ENCODE measurements at places on chromosomes 13 and 19.

- no peak for DNase-seq
These were observed 695.6 kb downstream of the PCDH9 start for GRCh38 chr13:66534561-66534960.

DNA sequence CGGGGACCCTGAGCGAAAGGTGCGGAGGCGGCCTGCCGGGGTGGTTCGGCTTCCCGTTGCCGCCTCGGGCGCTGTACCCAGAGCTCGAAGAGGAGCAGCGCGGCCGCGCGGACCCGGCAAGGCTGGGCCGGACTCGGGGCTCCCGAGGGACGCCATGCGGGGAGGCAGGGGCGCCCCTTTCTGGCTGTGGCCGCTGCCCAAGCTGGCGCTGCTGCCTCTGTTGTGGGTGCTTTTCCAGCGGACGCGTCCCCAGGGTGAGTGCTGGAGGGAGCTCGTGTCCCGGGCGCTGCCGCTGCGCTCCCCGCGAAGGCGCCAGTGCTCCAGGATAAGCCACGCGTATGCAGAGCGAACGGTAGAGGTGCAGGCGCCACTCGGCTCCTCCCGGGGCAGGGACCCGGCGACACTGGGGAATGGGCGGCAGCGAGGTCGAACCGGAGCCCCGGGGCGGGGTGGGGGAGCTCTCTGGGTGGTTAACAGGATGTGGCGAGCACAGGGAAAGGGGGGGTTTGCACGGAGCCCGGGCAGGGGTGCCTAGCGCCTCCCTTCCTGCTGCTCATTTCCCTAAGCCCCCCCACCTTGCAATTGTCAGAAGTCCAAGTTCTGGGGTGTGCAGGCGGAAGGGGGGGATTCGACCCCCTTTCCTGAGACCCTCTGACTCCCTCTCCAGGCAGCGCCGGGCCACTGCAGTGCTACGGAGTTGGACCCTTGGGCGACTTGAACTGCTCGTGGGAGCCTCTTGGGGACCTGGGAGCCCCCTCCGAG, at the start of gene IL27RA:
Gene IL27RA, plus strand, starts transcription at position 44 of the 762 bp plus-strand sequence. Its CDS starts 111 bp downstream, at position 155.
- DNase-seq = peak; percentile 80

GRCh38 chr13:46296115-46296822, 84.5 kb downstream of the LRRC63 start:
- DNase-seq = no peak

- no peak for DNase-seq
These were observed 90.9 kb downstream of the TEX29 start for GRCh38 chr13:111411151-111411858.

GRCh38 chr19:4415352-4415751, 12.9 kb downstream of the CHAF1A start:
- no peak for DNase-seq

DNA sequence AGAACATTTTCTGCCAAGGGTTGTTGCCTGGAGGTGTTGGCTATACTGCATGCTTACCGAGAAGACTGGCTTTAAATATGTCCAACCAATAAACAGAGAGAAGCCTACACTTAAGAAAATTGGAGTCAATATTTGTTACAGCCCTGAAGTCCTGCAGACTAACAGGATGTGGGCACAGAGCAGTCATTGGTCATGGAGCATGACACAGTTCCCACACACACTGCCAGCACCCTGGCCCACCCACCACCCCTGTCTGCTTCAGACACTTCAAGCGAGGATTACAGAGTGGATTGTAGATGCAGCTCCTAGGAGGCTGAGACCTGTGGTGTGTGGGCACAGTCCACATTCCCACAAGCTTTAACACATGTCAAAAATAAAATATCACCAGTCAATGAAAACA, 21.0 kb upstream of the SERP2 start:
- no peak for DNase-seq

- DNase-seq = no peak
These were observed 276.4 kb downstream of the LHFPL6 start for GRCh38 chr13:39326469-39327171.

- no peak for DNase-seq
These were observed 1.2 kb downstream of the LPAR2 start for GRCh38 chr19:19626516-19627472.

DNA sequence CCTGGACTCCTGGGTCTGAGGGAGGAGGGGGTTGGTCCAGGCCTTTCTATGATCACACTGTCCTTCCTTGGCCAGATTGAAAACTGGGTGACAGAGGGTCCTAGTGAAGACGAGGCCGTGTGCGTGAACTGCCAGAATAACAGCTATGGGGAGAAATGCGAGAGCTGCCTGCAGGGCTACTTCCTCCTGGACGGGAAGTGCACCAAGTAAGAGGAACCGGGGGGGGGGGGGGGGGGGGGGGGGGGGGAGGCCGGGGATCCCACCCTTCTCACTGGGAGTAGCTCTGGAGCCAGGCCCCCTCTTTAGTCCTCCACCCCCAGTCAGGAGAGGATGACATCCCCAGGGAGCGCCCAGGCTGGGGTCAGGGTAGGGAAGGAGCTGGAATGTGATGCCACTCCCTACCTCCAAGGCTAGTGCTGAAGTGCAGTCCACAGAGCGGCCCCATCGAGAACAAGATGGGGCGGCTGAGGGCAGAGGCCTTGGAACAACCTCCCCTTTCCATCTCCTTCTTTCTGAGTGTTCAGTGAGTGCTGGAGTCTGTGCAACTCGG, 19.4 kb downstream of the CNFN start:
- DNase-seq = no peak

DNA sequence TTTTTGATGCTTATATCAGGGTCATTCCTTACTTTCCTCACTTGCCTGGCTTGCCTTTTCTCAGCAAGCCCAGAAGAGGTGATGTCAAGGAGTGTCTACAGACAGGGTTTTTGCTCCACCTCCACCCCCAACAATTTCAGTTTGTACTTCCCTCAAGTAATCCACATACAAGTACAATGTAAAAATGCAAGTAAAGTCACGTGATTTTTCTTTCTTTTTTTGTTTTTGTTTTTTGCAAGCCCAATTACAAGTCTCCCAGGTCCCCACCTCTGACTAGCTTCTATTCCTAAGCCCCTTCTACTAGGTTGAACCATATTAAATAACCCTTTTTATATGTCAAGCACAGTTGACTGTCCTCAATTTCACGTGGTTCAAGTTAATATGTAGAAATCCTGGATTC, 579.6 kb downstream of the DIAPH3 start:
- DNase-seq = no peak

DNA sequence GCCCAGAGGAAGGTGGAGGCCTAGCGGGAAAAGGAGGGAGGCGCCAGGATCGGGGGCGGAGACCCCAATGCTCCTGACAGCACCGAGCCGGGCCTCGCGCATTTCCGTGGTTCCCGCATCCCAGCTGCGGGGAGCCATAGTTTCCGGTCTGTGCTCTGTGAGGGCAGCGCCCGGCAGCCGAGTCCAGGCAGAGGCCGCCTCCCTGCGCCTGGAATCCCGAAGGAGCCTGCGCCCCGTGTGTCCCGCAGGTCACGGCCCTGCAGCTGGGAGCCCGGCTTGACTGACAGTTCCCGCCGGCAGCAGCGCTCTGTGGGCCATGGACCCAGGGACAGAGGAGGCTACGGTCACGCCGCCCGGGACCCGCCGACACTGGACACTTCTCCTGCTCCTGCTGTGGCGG, 74.6 kb upstream of the C13orf46 start:
- DNase-seq = peak; percentile 50

- no peak for DNase-seq
These were observed 19.5 kb downstream of the N4BP2L1 start for GRCh38 chr13:32408296-32409000.

DNA sequence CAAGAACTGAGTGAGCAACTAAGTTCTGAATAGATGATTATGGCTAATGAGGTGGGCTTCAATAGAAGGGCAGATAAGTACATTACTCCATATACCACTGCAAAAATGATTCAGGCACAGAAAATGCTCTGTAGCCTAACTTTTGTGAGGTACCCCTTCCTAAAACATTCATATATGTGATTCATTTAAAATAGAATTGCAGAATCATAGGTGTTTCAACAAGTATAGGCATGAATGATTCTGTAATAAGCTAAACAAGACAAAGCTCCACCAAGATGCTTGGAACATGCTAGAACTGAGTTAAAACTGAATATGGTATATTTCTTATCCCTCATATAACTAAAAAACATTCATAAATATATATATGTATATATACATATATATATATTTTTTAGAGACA, 12.1 kb downstream of the KBTBD7 start:
- DNase-seq = no peak

- DNase-seq = no peak
These were observed 6.9 kb upstream of the JUNB start for GRCh38 chr19:12784394-12784870.

DNA sequence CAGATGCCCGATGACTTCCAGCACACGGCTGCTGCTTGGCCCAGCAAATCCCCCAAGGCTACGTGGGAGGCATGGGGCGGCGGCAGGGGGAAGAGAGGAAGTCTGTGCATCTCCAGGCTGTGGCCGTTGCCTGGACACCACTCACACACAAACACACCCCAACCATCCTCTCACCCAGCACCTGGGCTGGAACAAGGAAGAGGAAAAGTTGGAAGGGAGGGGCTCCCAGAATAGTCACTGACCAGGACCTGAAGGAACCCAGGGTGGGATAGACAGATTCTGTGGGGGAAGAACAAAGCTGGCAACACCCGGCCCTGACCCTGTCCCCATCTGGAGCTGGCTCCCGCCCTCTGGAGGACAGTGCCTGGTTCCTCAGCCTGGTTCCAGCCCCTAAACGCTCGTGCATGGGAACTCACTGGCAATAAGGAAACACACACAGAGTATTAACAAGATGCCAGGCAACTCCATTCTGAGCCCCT, 11.2 kb downstream of the PPP6R1 start:
- no peak for DNase-seq

DNA sequence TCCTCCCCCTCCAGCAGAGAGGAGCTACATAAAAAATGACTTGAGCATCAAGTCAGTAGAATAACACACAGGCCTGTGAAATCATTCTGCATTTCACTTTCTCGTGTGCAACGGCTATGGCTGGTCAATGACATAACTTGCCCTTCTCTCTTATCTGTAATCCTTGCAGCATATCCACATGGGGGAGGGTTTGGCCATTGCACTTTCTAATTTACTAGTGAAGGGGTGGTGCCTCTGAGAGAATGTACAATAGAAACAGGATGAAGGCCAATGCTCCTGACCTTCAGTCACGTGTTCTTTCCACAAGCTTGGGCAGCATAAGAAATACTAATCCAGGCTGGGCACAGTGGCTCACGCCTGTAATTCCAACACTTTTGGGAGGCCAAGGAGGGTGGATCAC, 641.0 kb upstream of the ARGLU1 start:
- DNase-seq = no peak

- peak; percentile 14 for DNase-seq
These were observed 606 bp downstream of the ERCC5 start for GRCh38 chr13:102846261-102847015.

DNA sequence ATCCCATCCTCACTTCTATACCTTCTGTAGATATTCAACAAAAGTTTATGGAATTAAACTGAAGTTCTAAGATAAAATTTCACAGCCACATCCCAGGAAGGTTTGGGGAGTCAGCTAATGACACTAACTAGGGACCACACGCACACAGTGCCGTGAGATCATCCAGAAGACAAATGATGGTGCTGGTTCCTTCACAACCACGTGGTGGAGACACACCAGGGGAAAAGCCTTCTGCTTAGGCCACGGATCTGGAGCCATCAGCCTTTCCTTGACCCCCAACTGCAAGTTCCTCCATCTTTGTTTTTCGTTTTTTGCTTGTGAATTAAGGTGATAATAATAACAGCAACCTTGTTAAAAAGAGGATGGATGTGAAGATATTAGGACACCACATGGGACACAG, 241.6 kb upstream of the MAB21L1 start:
- DNase-seq = no peak

- peak; percentile 43 for DNase-seq
These were observed 160.4 kb upstream of the SGCG start for GRCh38 chr13:23020246-23020843.

DNA sequence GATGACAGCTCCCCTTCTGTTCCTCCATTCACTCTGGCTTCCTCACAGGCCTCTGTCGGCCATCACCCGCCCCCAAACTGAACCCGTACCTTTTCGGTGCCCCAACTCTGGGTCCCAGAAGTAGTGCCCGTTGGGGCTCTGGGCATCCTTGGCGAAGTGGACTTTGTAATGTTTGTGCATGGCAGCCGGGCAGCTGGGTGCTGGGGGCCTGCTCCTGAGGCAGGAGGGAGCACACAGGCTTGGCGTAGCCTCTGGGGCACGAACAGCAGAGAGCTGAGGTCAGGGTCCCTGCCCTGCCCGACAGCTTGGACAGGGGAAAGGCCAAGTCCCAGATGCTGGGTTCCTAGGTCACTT, 834 bp downstream of the NKPD1 start:
- no peak for DNase-seq

- no peak for DNase-seq
These were observed 2.9 kb upstream of the C2CD4C start for GRCh38 chr19:411723-412355.

DNA sequence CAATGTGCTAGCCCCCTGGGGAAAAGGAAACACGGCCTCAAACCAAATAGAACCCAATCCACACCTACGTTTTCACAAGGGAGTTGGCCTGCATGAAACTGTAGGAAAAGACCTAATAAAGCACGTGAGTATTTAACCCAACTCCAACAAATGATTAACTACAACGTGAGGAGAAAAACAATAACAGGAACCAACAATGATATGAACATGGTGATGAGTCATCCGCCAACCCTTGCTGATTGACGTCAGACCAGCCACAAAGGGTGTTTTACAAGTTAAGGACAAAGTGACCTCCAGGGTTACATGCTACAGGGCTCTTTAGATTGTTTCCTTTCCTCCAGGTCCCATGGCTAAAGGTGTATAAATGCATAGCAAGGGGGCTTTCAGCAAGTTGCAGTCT, 460.5 kb downstream of the COG6 start:
- DNase-seq = no peak

- DNase-seq = no peak
These were observed 5.0 kb downstream of the POGLUT2 start for GRCh38 chr13:102793611-102794355.

- peak; percentile 22 for DNase-seq
These were observed 68.4 kb downstream of the SPATA13 start for GRCh38 chr13:24228852-24229458.

- no peak for DNase-seq
These were observed 9.2 kb downstream of the PLPP2 start for GRCh38 chr19:281992-282391.

GRCh38 chr19:48391100-48392005, at the start of gene KDELR1:
Gene KDELR1, minus strand, starts transcription at chr19:48391551. Its CDS starts 193 bp downstream, at chr19:48391358.
- peak; percentile 79 for DNase-seq

GRCh38 chr19:42480335-42481095, 37.8 kb upstream of the CXCL17 start:
- no peak for DNase-seq

GRCh38 chr19:34997071-34997617, 3.0 kb upstream of the GRAMD1A start:
- no peak for DNase-seq
